Subcutaneous adipose tissue (tissue), 4 donors: ENCODE measurements at places on chromosomes 3 and 15. TPM values are rescaled to one million over a fixed set of nuclear protein-coding genes. Genes with fewer than 3 reads are reported as not detected.

Gene HTD2
- total RNA-seq = 12.6 TPM

Gene ELL3
- 3.4 TPM for total RNA-seq

Gene PAQR5
- total RNA-seq = 0.38 TPM

Gene RAB6B
- 5.5 TPM for total RNA-seq

Gene FOXL2NB
- not detected for total RNA-seq

Gene SCAANT1
- not detected for total RNA-seq

Gene MYL3
- 9.8 TPM for total RNA-seq

Gene CD200R1
- total RNA-seq = 5.6 TPM

Gene CYP1A2
- not detected for total RNA-seq

Gene ACVR2B
- total RNA-seq = 5.7 TPM

Gene RPL29
- total RNA-seq = 1,093 TPM

Gene PLA2G4F
- not detected for total RNA-seq

Gene ST8SIA2
- total RNA-seq = not detected

Gene POTEB3
- total RNA-seq = not detected

Gene ARHGEF26
- 25.5 TPM for total RNA-seq

Gene GUCA1C
- not detected for total RNA-seq

Gene ST3GAL6
- total RNA-seq = 25.3 TPM
